ENCODE measurements at places on chromosomes 6 and 20. TPM values are rescaled to one million over a fixed set of nuclear protein-coding genes. Genes with fewer than 3 reads are reported as not detected.

The RIPPLY2 gene
- total RNA-seq, result not detected

The DCDC2 gene
- 0.15 TPM for total RNA-seq

The C6orf163 gene
- total RNA-seq, result 10.1 TPM

The SIRPB2 gene
- total RNA-seq, result 1.3 TPM

The C2 gene
- 6.4 TPM for total RNA-seq

The POLR1H gene
- 21.9 TPM for total RNA-seq
